AG04450 (cell line): ENCODE measurements at places on chromosomes 2 and 18.

- no peak for DNase-seq
These were observed 10.0 kb downstream of the KLF7 start for GRCh38 chr2:207155516-207156444.

GRCh38 chr2:189959450-189959849 lies 103.1 kb downstream of the MSTN start:
- no peak for DNase-seq

GRCh38 chr2:40130251-40130994 lies 321.5 kb downstream of the SLC8A1 start:
- no peak for DNase-seq

GRCh38 chr2:156539086-156539860 lies 103.1 kb downstream of the GPD2 start:
- no peak for DNase-seq
